ENCODE measurements at places on chromosomes 7 and 10.

DNA sequence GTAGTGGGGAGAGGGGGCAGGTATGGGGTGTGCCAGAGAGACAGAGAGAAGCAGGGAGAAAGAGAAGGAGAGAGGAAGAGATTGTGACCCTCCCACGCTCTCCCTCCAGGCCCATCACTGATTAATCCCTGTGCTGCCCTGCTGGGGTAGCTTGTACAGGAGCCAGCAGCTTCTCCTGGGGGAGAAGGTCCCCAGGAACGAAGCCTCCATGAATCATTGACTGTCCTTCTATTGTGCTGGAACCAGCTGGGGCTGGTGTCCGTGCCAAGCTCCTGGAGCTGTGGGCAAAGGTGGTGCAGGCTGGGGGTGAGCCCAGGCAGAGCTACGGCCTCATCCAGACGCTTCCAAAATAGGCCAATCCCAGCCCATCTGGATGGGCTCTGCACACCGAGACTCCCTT lies 20.9 kb downstream of the AQP1 start:
- no peak for DNase-seq

DNA sequence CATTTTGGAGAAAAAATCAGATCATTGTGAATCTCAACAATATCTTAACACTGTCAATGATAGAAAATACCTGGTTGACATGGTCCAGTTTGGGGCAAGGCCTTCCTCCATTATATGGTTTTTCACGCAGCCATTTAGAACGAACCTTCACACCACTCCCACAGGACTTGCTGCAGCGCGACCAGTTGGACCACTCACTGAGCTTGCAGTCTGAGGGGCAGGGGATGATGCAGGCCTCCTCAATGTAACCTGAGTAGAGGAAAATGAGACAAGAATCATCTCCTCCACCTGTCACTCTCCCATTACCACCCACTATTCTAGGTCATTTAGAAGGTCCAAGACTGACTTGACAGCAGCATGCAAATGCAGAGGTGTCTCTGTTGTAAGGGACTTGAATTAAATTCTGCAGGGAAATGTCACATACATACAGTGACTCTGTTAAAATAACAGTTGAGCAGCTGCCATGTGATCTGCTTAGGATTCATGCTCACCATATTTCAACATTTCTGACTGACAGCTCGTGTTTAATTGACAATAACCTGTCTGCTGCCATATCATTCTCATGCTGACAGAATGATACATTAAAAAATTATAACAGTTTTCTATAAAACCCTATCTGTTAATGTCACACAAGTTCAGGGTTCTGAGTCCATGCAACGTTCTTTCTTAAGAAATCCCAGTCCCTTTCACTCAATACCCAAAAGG lies 403.0 kb downstream of the THSD7A start:
- DNase-seq = no peak

- DNase-seq = no peak
Measured at GRCh38 chr7:104936546-104936945, 77.5 kb upstream of the KMT2E start.

DNA sequence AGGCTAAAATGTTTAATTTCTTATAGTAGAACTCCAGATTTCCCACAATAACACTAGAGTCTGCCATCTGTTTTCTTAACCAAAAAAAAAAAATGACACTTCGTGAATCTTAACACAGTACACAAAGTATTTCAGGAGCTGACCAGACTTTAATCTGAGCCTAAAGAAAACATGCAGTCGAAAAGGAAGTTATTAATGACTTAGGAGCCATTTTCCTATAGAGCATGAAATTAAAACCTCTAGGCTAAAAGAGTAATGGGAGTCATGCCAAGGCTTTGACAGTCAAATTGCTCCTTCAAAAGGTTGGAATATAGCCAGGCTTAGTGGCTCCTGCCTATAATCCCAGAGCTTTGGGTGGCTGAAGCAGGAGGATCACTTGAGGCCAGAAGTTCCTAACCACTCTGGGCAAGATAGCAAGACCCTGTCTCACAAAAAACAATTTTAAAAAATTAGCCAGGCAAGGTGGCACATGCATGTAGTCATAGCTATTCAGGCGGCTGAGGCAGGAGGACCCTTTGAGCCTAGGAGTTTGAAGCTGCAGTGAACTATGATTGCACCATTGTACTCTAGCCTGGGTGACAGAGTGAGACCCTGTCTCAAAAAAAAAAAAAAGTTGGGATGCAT lies 13.6 kb downstream of the MICU1 start:
- no peak for DNase-seq

- no peak for DNase-seq
Measured at GRCh38 chr10:11837372-11838161, 14.4 kb downstream of the PROSER2 start.

- no peak for DNase-seq
Measured at GRCh38 chr7:93823621-93824020, 66.9 kb downstream of the TFPI2 start.

DNA sequence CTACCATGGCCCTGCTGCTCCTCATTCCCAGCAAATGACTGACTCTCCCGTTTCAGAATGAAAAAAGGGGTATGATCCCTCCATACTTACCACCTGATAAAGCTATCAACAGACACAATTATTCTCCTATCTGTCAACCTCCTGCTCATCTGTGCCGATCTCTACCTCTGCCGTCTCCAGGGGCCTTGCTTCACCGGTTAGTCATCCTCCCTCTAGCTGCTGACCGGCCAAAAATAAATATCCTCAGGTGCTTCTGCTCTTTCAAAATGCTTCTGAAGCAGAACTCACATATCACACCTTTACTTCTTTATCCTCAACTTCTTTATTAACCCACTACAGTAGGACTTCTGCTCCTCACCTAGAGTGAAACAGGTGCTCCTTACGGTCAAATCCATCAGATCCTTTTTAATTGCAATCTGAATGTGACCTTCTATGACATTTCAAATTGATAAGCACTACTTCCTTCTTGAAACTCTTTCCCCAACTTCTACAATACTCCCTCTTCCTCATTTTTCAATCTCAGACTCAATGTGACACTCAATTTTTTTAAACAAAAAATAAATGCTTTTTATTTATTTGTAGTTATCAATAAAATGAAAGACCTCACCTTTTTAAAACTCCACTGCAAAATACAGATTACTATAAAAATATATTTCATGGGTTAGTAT lies 63.2 kb downstream of the LMBR1 start:
- DNase-seq = no peak

- no peak for DNase-seq
Measured at GRCh38 chr10:129288999-129289584, 177.9 kb upstream of the MGMT start.

DNA sequence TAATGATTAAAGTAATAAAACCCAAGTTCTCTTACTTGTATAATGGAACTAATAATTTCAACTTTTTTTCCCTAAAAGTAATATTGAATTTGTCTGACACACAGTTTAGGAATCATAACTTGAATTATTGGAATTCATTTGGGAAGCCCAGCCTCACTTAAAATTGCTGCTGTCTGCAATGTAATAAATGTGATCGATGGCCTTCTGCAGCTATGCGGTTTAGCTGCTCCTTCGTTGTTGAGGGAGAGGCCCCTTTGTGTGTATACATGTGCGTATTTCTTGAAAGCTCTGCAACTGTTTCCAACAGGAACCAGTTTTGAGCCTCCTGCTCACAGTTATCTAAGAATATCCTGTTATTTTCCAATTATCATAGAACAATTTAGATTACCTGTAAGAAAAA lies 152.5 kb downstream of the AKR1D1 start:
- no peak for DNase-seq

DNA sequence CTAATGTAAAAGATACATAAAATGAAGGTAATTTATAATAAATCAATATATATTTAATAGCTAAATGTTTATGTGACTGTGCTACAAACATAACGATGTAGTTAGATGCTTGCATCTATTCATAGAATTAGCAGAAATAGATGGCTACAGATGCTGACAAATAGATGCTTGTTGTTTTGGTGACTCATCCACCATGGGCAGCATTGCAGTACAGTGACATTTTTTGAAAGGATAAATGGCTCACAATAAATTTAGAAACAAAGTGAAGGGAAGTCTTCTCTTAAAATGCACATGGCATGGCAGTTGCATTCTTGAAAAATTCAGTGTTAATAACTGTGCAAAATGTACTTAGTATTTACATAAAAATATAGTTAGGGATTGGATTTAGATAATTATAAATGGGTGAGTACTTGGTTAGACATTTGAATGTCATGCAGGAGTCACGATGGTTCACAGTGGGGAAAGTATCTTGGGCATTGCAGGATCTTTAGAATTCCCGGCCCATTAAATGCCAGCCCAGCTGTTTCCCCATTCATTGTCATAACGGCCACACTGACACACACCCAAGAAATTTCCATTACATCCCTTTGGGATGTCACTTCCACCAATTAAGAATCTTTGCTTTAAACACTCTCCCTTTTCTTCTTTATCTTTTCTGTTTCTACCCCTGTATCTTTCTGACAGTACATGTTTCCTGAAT lies 564.1 kb downstream of the ATRNL1 start:
- DNase-seq = no peak

- DNase-seq = no peak
Measured at GRCh38 chr10:3570855-3571266, 214.1 kb downstream of the KLF6 start.

- DNase-seq = no peak
Measured at GRCh38 chr10:1043532-1043995, 5.4 kb downstream of the IDI1 start.

- no peak for DNase-seq
Measured at GRCh38 chr7:44748948-44749731, 493 bp downstream of the ZMIZ2 start.

DNA sequence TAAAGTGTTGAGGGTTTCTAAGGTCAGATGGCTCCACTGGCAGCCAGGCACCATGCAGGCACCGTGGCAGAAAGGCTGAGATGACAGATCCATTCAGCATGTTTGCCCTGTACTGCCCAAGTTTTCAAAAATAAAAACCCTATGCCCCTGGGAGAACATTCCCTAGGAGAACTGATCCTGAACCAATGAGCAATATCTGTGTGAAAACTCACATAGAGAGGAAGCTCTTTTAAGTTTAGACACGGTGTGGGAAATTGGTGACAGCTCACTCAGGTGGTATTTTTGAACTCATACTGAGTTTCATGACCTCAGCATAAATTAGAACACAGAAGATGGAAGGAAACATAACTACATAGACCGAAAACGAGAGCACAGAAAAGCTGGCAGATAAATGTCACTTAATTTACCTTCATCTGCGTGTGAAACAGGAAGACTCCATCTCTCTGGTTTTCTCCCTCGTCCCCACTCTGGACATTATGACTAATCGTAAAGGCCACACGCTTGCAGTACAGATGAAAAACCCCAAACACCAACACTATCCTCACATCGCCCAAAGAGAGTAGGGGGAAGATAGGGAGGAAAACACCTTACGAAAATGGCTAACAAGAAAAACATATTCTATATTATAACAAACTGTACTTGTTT lies 127.8 kb downstream of the ICA1 start:
- no peak for DNase-seq

GRCh38 chr10:47449979-47450378 lies 33.9 kb downstream of the ANXA8 start:
- DNase-seq = no peak

GRCh38 chr10:4450981-4451908 lies 374.8 kb upstream of the AKR1E2 start:
- DNase-seq = no peak

DNA sequence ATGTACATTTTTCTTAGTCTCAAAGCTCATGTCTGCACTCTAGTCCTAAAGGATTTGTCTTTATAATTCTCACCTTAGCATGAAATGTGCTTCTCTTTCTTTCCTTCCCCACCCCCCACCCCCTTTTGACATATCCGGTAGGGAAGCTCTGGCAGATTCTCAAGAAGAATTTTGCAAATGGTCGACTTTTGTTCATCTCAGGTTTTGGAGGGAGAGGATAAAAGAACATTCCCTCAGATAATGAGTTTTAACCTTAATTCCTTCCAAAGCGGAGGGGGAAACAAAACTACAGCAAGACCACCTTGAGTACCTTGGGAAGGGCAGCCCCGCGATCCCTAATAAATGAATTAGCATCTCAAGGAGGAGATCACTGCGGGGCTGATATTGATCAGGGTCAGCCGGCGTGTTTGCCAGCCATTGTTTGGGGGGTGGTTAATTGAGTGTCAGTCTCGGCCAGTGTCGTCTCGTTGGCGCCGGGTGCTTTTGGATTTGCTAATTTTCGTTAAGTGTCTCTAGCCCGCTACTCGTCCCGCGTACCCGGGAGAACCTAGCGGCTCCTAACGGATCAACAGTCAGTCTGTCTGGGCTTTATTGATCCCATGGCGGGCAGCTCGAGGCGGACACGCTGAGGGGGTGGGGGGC lies 874 bp upstream of the BAMBI start:
- DNase-seq = peak; percentile 18
